ENCODE measurements at places on chromosomes 3 and 15.

GRCh38 chr15:92579931-92580470 is 75.6 kb downstream of the FAM174B start:
- DNase-seq = no peak

GRCh38 chr3:190360228-190360627 is 27.7 kb upstream of the CLDN16 start:
- no peak for DNase-seq

GRCh38 chr3:87997966-87998365 is 60.8 kb downstream of the CGGBP1 start:
- no peak for DNase-seq

DNA sequence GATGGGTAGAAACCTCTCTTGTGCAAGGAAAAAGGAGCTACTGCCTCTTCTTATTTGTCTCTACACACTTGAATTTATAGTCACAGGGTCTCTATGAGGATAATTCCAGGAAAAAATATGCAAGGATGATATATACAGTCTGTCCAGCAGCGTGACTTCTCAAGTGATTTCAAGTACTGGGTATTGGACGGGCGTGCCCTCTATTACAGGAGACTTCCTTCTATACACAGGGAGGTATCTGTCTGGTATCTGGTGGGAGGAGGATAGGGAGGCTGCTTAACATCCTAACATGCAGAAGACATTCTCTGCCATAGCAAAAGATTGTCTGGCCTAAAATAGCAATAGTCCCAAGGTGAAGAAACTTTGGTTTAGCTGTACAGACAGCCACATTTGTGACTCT is 146.1 kb downstream of the TPRG1 start:
- no peak for DNase-seq

DNA sequence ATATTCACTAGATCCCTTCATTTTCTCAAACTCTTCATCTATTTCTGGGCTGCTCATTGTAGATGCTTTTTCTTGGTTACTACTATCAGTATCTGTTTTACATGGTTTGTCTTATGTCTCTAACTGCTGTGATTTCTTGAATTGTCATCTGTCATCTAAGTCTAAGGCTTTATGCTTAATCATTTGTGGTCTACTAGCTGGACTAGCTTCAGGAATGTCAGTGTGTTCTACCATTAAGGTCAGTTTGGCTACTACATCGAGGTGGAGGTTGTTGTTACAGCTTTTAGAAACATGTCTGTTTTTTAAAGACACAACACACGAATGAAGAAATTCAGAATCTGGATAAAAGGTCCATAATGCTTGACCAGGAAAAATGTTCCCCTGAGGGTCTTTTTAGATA is 82.2 kb downstream of the ABI3BP start:
- no peak for DNase-seq

- DNase-seq = no peak
These were observed 39.1 kb downstream of the MEF2A start for GRCh38 chr15:99604865-99605264.

GRCh38 chr3:3798631-3799113 is 559 bp upstream of the LRRN1 start:
- peak; percentile 19 for DNase-seq

GRCh38 chr3:186002884-186003472 is 65.2 kb upstream of the TRA2B start:
- no peak for DNase-seq

- DNase-seq = no peak
These were observed 86.3 kb upstream of the MCTP2 start for GRCh38 chr15:94145046-94145445.

DNA sequence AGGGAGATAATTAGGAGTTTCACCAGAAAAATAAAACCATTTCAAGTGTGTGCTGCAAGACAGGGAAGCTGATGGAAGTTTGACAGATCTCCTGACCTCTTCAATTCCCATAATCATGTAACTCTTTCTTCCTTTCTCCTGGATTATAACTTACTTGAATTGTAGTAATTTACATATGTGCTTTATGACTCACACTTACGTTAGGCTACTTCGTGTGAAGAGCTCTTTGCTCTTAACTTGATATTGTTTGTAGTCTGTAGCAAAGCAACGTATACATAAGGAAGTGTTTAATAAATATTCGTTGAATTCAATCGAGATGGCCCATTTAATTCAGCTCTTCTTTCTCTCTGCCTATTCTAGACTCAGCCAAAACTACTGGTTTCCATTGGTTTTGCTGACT is 23.5 kb downstream of the ROBO2 start:
- no peak for DNase-seq

GRCh38 chr3:4765212-4765611 is 214.0 kb upstream of the BHLHE40 start:
- DNase-seq = no peak

DNA sequence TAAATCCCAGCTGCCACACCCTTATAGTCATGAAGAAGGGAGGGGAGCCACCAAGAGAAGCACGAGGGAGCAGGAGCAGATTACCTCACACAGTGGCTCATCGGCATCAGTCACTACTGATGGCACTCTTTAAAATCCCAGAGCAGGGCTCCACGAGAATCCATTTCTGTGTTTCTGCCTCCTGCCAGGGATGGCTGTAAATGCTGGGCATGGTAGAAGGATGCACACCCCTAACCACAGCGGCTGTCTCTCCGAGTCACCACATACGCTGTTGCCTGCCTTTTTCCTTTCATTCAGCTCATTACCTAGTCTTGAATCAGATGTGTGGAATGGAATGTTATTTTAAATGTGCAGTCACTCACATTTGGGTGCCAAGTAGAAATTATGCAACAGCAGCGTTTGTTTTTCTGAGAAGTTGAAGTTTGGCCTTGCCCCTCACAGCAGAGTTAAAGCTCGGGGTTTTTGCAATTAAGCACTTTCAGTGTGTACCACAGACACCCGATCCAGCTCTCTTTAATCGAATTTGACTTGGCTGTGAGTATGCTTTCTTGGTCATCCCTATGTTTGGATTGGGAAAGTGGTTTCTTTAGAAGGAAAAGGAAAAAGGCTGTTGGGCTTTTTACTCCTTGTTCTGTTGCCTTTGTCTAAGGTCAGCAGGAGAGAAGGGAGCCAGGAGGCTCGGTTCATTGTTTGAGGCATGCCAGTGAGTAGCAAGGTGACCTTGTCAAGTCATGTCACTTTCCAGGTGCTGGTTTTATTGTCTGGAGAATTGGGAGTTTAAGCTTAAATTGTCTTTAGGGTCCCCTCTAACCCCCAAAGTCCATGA is 284.2 kb upstream of the TPM1 start:
- DNase-seq = no peak

GRCh38 chr3:151766454-151766853 is 32.7 kb downstream of the AADACL2 start:
- no peak for DNase-seq

GRCh38 chr3:168331756-168332155 is 236.0 kb upstream of the GOLIM4 start:
- no peak for DNase-seq

- no peak for DNase-seq
These were observed 20.3 kb upstream of the CCNL1 start for GRCh38 chr3:157180262-157180661.

DNA sequence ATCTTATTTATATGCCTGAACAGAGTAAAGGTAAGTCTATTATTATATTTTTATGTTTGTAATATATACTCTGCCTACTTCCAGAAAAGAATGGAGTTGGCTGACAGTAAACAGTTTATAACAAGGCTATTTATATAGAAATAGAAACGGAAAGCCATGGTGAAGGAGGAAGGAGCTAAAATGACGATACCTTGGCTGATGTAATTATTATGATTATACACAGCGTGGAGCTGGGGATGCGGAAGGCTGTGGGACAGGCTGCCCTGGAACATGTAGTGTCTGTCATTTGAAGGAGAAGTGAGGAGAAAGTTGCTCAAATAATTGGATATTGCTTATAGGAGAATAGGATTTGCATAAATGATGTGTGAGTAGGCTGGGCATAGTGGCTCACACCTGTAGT is 37.8 kb downstream of the CEMIP start:
- no peak for DNase-seq

GRCh38 chr3:37330466-37330865 is 156.1 kb upstream of the LRRFIP2 start:
- DNase-seq = no peak

DNA sequence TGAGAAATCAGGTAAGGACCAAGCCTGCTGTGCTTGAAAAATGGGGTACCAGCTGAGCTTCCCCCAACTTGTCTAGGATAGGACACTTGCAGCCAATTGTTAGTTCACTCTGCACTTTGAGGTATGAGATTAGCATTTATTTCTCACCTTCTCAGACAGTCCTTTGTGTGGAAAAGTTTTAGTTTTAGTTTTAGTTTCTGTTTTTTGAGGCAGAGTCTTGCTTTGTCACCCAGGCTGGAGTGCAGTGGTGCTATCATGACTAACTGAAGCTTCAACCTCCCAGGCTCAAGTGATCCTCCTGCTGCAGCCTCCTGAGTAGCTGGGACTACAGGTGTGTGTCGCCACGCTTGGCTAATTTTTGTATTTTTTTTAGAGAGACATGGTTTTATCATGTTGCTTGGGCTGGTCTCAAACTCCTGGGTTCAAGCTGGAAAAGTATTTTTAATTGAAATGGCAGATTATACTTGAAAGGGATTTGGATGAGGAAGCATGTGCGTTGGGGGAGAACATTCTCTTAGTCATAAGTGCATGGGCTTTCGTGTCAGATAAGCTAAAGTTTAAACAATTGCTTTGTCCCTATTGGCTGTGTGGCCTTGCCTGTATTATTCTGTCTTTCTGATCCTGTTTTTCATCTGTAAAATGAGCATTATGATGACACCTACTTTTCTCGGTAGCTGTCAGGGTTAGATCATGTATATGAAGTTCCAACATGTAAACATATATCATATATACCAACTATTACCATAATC is 25.2 kb upstream of the CCK start:
- DNase-seq = no peak
